ENCODE measurements at places on chromosomes 2 and 18.

GRCh38 chr18:23143815-23144261 is 8.6 kb downstream of the CABLES1 start:
- no peak for DNase-seq

GRCh38 chr2:226875438-226876225 is 39.8 kb downstream of the RHBDD1 start:
- DNase-seq, result no peak

DNA sequence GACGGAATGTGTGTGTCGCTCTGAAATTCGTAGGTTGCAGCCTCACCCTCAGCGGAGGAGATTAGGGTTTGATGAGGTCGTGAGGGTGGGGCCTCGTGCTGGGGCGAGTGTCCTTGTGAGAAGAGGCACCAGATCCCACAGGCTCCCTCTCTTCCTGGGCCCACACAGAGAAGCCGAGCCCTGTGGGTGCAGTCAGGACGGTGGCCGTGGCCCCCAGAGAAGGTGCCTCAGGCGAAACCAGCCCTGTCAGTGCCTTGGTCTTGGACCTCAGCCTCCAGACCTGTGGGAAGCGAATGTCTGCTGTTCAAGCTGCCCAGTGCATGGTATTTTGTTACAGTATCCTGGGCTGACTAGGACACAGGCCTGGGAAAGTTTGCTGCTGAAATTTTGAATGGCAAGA is 108.0 kb upstream of the ALKAL2 start:
- DNase-seq, result no peak

GRCh38 chr2:162063899-162064298 is 10.1 kb downstream of the DPP4 start:
- DNase-seq, result no peak

DNA sequence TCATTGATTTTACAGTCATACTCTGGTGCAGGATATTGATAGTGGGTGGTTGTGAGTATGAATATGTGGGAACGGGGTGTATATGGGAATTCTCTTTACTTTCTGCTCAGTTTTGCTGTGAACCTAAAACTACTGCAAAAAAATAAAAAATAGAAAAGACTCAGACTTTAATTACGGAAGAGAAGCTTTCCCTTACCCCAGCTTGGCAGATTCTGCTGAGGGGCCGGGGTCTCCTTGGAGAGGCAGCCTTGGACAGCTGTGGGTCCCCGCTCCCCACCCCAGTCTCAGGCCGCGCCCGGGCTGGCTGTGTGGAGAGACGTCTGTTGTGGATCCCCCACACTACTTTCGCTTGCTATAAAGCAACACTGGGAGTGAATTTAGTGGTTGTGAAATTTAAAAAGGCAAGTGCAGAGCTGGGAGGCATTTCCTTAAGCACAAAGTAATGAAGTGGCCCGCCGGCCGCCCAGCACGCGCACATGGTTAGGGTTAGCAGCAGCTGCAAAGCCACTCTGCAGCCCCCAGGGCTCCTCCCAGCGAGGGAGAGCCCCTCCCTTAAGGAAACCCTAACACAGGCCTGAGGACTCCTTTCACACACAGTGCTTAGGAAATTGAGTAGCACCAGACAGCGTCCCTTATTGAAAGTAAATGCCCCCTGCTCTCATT is 102.4 kb downstream of the DDX1 start:
- no peak for DNase-seq

DNA sequence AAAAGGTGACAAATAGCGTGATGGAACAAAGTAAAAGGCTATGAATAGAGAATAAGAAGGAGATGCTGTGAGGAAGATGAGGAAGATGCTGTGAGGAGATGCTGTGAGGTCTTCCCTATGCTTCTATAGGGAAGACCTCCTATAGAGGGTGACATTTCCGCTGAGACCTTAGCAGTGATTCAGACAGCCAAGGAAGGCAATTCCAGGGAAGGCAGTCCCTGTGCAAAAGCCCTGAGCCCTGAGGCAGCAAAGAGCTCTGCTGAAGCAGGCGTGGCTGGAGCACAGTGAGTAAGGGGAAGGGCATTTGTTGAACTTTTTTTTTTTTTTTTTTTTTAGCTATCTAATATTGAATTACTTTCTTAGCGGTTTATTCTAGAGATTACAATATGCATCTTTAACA is 142.7 kb upstream of the FOSL2 start:
- peak; percentile 7 for DNase-seq

GRCh38 chr2:76749858-76750257 is 772.3 kb downstream of the LRRTM4 start:
- no peak for DNase-seq

DNA sequence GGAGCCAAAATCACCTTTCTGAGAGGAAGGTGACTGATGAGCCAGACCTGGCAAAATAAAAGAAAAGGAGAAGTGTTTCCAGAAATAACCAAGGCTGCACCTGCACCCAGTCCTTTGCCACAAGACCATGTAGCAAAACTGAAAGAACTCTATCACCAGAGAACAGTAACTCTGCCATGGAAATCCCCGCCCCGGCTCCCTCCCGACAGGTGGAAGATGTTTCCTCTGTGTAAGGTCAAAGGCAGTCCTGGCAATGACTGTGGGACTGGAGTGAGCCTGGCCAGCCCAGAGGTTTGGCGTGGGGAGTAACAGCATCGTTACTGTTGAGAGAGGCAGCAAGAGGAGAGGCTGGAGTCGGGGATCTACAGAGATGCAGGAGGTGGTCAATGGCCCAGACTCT is 42.3 kb downstream of the SPRED2 start:
- DNase-seq, result no peak

- DNase-seq, result peak; percentile 22
Observed at GRCh38 chr2:81050580-81051095, 746.1 kb upstream of the LRRTM1 start.

- no peak for DNase-seq
Observed at GRCh38 chr18:10776493-10776892, 250.7 kb downstream of the NAPG start.

GRCh38 chr2:189631849-189632248 is 29.4 kb upstream of the ASNSD1 start:
- no peak for DNase-seq

DNA sequence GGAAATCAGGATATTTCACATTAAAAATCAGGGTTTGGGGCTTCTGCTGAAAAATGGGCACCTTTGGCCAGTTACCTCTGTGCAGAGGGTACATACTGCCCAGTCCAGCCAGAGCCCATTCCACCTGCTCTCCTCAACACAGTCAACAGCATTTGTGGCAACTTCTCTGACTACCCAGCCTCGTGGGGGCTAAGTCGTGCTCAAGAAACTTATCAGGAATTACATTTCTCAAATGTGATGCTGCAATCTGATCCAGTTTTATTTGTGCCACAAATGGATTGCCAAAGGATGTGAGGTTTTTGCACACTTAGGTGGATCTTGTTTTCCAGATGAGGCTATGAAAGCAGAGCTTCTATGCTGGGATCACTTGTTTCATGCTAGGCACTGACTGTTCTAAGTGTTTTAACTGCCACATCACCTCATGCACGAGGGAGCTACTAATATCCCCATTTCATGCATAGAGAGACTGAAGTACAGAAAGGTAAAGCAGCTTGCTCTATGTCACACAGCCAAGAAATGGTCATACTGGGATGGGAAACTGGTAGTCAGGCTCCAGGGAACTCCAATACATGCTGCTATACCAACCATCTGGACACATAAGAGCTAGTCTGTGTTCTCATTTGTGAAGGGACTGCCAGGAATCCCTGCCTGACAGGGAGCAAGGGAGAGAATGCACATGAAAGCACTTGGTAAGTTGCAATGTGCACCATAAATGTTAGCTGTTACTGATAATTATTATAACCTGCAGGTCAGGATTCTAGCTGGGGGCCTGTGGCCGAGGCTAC is 89.0 kb upstream of the HK2 start:
- DNase-seq, result peak; percentile 43

GRCh38 chr2:57296795-57297517 is 749.6 kb upstream of the VRK2 start:
- no peak for DNase-seq

DNA sequence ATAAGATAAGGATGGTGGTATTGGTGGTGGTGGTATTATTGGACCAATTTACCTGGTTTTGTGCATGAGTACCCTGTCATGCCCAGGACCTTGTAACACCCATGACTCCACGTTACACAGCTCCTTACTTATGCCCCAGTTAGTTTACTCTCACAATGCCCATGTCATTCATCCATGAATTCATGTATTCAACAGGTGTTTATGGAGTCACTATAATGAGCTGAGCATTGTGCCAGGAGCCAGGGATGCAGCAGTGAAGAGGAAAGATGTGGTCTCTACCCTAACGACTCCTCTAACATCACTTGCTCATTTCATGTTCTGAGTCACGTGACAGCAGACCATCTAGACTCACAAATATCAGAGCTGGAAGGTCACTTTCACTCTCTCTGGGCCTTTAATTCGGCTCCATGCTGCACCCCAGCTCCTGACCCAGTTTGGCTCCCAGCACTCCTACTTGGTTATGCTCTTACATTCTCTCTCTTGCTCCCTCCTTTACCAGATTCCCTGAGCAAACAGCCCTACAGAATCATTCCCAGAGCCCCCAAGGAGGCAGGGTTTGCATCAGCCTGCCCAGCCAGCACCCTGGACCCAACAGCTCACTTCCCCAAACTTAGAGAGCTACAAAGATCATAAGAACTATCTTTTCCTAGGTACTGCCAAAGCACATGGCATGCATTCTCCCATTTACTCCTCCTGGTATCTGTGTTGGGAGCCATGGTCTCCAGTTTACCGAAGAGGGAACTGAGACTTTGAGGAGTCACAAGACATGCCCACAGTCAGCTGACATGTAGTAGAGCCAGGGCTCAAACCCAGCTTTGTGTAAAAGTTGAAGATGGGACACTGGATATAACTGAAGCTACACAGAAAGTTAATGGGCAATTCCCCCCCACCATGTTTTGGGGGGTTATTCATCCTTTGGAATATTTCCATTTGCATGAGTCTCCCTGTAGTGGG is 449.9 kb downstream of the LRATD1 start:
- DNase-seq, result no peak

GRCh38 chr2:117555965-117556364 is 258.5 kb upstream of the DDX18 start:
- no peak for DNase-seq

DNA sequence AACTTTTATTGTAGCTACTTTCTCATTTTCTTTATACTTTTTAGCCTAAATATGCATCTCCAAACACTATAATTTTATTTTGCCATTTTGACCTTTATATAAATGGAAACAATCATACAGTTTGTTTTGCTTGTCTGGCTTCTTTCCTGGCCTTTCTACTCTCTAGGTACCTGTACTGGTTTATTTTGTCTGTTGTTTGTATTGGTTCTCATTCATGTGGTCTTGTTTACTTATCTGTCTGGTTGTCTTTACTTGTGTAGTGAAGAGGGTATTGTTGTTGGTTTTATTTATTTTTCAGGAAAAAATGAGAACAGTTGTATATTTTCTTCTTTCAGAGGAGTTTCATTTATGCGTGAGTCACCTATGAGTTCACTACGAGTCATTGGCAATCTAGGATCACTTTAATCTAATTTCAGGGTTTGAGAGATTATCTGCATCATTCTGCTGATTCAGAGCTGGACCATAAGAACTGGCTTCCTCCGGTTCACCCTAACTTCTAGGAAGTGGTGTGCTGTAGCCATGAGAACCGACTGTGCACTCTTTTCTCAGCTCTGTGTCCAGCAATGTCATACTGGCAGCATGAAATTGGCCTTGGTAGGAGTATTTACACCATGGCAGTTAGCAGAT is 33.1 kb upstream of the HDAC4 start:
- no peak for DNase-seq

- no peak for DNase-seq
Observed at GRCh38 chr2:128511731-128512378, 193.2 kb upstream of the HS6ST1 start.

GRCh38 chr18:75185460-75185859 is 23.5 kb downstream of the PTGR3 start:
- no peak for DNase-seq

DNA sequence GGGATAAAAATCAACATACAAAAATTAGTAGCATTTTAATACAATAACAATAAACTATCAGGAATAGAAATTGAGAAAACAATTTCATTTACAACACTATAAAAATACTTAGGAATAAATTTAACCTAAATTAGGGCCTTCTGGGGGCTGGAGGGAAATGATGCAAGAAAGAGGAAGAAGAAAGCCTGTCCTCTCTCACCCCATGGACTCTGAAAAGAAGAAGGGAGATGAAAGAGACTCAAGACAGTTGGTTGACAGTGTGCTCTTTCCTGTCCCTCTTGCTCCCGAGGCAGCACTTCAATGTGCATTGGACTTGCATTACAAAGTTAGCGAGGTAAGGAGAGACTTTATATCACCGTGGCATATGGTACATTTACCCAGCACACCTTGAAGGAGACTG is 88.5 kb downstream of the VAPA start:
- DNase-seq, result no peak

DNA sequence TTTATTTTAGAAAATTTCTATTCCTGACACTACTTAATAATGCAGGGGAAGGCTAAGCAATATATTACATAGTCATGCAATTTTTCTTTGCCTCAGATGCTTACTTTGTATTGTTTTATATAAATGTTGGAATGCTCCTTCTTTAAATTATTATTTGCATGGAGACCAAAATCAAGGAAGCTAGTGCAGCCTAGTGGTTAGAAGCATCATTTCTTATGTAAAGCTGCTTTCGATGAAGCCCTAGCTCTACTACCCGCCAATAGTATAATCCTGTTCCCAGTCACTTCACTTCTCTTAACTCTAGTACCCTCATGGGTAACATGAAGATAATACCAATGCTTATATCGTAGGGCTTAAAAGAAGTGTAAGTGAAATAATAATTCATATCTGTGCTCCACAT is 198.9 kb downstream of the LRATD1 start:
- peak; percentile 22 for DNase-seq

DNA sequence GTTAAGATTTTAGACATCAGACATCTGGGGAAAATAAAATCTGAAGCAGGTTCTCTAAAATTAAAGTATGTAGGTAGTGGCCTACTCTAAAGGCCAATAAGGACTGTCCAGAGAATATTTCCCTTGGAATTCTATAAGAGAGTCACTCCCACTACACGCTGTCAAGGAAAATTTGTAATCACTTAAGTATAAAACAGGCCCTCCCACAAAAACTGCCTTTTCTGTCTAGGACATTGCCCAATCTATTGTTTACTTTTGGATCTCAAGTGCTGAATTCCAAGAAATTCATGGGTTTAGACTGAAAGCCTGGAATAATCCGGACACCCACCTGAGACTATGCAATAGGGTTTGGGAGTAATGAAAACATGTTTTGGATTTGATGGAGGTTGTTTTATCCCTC is 1.7 kb upstream of the SRBD1 start:
- DNase-seq, result no peak

GRCh38 chr2:99775585-99775984 is 285.8 kb upstream of the REV1 start:
- no peak for DNase-seq

- DNase-seq, result no peak
Observed at GRCh38 chr18:1383465-1383864, 478.8 kb downstream of the ADCYAP1 start.

Data from NCI-H82 (cell line).